Stimulated activated CD8-positive, alpha-beta memory T cell treated with anti-CD3 and anti-CD28 coated beads, Interleukin-4, amount 100 ng/mL, for 1 hour (primary cell): ENCODE measurements at places on chromosomes 11 and 22.

DNA sequence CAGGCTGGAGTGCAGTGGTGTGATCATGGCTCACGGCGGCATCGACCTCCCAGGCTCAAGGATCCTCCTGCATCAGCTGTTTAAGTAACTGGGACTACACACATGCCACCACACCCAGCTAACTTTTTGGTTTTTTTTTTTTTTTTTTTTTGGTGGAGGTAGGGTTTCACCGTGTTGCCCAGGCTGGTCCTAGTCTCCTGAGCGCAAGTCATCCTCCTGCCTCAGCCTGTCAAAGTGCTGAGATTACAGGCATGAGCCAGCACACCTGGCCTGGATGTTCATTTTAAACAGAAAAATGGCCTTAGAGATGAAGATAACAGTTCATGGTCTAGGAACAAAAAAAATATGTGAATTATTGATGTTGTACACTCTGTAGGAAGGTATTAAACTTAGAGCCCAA lies 13.6 kb upstream of the SLC25A18 start:
- DNase-seq: no peak

- DNase-seq: no peak
These were observed 15.6 kb upstream of the UCP3 start for GRCh38 chr11:74024261-74025029.

DNA sequence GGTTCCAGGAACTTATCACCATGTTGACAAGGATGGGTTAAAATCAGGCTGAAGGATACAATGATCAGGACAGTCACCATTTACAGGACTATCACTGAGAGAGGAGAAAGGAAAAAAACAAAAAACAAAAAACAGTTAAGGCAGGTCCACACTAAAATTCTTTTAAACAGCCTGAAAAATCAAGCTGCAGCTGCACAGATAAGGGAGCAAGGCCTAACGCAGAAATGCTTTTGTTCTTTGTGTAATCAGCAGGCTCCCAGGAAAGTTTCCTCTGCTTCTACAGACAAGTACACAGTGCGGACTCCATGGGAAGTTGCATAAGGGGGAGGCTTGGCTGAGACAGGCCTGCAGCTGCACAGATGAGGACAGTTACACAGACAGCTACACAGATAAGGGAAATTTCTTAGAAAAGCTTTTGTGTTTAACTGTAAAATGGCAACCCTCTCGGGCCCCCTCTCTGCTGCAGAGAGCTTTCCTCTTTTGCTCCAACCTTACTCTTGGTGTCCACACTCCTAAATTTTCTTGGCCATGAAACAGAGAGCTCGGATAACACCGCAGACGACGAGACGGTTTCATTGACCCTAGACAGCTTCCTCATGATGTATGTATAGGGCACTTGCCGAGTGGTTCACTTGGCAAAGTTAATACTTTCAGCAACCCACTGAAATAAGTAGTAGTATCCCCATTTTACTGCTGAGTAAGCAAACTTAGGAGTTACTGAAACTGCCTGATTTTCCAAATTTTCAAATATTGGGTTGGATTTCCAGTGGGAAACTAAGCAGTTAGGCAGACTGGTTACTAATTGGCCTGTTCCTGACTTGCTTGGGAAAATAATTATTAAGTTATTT lies 45.5 kb downstream of the PIWIL3 start:
- no peak for DNase-seq

- DNase-seq: no peak
These were observed 582 bp upstream of the SHANK3 start for GRCh38 chr22:50672041-50672440.

GRCh38 chr11:65060913-65061408 lies 2.6 kb upstream of the NAALADL1 start:
- no peak for DNase-seq

GRCh38 chr11:35216962-35217678 lies 78.1 kb downstream of the CD44 start:
- no peak for DNase-seq
